ENCODE measurements at places on chromosomes 7 and 10.

- DNase-seq: no peak
Observed at GRCh38 chr10:129785536-129785981, 178.5 kb downstream of the EBF3 start.

DNA sequence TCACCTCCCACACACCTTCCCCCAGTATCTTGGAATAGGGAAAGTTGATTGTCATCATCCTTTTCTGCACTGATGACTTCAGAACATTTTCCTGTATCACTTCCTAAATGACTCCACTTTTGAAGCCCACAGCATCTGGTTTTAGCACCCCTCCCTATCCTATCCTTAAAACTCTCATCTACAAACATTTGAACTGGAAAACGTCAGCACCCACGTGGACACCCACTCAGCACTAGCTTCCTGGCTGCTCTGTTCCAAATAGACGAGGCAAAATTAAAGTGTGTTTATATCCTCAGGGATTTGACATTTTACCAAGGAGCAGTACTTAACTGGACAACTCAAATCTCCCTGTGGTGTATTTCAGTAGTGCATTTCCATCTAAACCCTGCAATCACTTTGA lies 73.9 kb downstream of the REEP3 start:
- DNase-seq: no peak

DNA sequence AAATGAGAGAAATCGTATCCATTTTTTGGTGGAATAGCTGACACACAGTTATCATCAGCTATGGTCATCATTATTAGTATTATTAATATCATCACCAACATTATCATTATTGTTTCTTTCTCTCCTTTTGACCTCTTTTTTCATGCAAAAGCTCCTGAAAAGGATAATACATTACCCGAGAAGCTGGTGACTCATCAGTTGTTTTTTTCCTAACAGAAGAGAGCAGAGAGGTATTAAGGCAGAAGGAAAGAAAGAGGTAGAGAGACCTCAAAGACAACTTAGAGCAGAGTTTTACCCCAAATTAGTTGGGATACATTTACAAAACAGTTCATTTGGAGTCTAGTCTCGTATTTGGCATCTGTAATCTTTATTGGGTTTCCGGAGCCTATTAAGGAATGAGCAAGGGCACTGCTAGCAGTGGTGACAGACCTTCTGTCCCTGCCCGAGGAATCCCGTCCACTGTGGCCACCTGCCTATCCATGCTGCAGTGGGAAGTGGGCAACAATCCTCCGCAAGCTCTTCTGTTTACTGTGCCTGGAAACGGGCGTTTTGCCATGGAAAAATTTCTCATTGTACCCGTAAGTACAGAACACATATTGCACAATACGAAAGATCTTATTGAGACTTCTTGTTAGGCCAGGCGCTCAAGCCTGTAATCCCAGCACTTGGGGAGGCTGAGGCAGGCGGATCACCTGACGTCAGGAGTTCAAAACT lies 170.0 kb upstream of the MKLN1 start:
- DNase-seq: no peak

- no peak for DNase-seq
Observed at GRCh38 chr10:5940807-5941218, 36.5 kb downstream of the IL15RA start.

DNA sequence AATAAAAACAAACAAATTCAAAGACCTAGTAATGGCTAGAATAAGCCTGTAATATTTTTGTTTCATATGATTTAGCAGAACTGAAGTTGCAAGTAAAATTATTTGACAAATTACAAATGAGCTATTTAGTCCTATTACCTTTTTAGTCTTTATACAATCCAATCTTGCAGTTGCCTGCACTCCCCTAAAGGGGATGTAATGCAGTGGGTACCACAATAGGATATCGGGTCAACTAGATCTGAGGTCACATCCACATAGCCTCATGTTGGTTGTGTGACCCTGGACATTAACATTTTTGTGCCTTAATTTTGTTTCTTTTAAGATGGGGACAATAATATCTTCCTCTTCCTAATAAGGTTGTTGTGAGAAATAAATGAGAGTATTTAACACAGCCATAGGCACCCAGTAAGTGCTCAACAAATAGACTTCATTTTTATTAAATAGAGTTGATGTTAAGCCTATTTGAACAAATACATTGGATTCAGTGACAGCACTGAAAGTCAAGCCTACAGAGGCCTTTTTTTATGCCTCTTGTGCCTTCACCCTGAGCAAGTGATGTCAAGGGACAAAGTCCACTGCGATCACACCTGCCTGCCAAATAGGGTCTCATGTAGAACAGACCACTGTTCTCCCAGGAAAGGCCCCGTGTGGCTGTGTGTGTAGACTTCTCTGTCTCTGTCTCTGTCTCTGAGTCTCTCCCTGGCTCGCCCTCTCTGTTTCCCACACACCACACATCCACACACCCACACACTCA lies 124.8 kb downstream of the EVX1 start:
- no peak for DNase-seq

- no peak for DNase-seq
Observed at GRCh38 chr10:97928897-97929296, 79.3 kb downstream of the GOLGA7B start.

- no peak for DNase-seq
Observed at GRCh38 chr10:73999703-74000102, 1.8 kb downstream of the VCL start.

DNA sequence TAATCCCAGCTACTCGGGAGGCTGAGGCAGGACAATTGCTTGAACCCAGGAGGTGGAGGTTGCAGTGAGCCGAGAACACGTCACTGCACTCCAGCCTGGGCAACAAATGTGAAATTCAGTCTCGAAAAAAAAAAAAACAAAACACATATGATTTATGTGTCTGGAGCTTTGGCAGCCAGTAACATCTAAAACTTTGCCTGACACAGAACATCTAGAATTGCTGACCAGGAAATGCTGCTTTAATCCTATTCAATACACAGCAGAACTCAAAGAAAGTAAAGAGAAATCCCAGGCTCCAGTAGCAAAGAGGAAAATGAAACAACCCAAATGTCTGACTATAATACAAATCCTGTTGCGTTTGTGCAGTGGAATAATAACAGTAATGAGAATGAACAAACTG lies 4.5 kb upstream of the CCDC6 start:
- DNase-seq: no peak

GRCh38 chr10:29865700-29866355 lies 193.6 kb downstream of the JCAD start:
- peak; percentile 88 for DNase-seq

GRCh38 chr10:118106426-118106825 lies 59.7 kb upstream of the RAB11FIP2 start:
- peak; percentile 44 for DNase-seq

- DNase-seq: no peak
Observed at GRCh38 chr10:72010234-72010973, 46.2 kb downstream of the CHST3 start.

- peak; percentile 53 for DNase-seq
Observed at GRCh38 chr10:91672021-91672608, 39.2 kb upstream of the PPP1R3C start.

DNA sequence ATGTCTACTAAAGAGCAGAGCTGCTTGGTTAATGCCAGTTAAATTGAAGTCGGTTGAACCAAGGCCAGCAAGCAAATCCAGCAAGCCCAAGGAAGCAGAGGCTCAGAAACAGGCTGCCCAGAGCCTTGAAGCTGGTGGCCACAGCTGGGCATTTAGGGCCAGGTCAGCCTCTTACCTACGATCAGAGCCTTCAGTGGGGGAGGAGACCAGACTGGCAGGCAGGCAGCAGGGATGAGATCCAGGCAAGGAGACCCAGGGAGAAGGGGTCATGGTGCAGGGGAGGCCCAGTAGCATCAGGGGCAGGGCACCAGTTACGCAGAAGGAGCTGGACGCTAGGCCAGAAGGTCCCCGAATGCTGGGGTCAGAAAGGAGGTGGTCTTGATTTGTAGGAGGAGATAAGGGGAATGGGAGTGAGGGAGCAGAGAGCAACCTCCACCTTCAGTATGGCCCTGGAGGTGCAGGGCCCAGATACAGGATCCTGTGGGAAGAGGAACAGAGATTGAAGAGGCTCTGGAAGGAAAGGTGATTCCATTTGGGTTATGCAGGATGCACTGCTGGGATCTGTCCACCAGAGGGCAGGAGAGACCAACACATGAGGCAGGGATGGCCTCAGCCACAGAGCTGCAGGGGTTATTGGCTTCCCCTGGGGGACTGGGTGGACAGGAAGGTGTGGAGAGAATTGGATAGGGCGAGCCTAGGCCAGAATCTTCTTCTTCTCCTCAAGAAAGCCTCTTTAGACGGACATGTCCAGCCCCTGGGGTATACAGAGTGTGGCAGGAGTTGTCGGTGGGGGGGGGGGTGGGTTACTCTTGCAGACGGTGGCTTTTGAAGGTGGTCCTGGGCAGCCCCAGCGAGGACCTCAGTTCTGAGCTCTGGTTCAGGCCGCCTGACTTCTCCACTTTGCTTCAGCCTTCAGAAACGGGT lies 132.6 kb upstream of the PODXL start:
- DNase-seq: peak; percentile 86

DNA sequence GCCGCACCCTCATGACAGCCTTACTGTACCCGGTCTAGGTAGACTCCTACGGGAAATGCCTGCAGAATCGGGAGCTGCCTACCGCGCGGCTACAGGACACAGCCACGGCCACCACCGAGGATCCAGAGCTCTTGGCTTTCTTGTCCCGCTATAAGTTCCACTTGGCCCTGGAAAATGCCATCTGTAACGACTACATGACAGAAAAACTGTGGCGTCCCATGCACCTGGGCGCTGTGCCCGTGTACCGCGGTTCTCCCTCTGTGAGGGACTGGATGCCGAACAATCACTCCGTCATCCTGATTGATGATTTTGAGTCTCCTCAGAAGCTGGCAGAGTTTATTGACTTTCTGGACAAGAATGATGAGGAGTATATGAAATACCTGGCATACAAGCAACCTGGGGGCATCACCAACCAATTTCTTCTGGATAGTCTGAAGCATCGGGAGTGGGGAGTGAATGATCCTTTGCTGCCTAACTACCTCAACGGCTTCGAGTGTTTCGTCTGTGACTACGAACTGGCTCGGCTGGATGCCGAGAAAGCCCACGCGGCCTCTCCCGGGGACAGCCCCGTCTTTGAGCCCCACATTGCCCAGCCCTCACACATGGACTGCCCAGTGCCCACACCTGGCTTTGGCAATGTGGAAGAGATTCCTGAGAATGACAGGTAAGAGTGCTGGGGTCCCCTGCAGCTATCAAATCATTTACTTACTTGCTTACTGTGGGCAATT lies 8.5 kb upstream of the CHCHD1 start:
- no peak for DNase-seq

DNA sequence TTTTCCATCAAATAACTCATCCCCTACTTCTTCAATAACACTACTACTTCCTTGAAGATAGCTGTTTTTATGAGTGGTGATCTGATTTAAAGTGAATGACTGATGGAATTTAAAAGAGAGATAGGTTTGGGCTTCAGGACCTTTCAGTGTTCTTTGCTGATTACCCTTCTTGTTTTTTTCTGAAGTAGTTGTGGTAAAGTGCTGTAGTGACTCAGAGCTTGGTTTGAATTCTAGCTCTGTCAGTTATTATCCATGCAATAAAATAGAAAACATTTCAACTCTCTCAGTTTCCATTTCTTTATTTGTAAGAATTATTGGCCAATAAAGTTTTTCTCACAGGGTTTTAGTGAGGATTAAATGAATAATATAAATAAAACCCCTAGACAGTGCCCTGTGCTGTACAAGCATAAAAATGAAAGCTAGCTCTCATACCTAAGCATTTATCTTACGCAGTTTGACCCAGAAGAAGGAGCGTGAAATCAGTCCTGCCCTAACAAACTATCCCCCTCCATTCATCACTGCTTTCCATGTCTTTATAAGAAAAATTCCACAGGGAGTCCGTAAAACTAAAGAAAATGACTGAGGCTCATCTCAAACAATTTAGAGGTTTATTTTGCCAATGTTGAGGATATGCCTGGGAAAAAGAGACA lies 25.1 kb upstream of the AKAP9 start:
- no peak for DNase-seq

DNA sequence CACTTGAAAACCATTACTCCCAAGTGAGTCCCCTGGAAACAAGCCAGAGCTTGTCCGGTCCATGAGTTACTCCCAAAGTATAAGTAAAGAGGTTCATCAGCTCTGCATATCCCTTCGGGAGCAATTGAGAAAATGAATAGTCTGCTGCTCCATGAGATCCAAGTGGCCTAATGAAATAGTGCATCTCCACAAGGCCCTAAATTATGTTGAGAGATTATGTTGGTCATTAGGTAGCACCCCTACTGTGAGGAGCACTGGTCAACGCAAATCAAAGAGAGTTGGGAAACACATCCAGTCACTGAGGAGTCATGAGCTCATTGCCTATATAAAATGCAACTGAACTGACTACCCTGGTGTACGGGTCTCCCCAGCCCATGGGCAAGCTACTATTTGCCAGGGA lies 205.5 kb upstream of the AOAH start:
- DNase-seq: peak; percentile 13

GRCh38 chr7:114317450-114318098 lies 97.0 kb upstream of the FOXP2 start:
- no peak for DNase-seq

DNA sequence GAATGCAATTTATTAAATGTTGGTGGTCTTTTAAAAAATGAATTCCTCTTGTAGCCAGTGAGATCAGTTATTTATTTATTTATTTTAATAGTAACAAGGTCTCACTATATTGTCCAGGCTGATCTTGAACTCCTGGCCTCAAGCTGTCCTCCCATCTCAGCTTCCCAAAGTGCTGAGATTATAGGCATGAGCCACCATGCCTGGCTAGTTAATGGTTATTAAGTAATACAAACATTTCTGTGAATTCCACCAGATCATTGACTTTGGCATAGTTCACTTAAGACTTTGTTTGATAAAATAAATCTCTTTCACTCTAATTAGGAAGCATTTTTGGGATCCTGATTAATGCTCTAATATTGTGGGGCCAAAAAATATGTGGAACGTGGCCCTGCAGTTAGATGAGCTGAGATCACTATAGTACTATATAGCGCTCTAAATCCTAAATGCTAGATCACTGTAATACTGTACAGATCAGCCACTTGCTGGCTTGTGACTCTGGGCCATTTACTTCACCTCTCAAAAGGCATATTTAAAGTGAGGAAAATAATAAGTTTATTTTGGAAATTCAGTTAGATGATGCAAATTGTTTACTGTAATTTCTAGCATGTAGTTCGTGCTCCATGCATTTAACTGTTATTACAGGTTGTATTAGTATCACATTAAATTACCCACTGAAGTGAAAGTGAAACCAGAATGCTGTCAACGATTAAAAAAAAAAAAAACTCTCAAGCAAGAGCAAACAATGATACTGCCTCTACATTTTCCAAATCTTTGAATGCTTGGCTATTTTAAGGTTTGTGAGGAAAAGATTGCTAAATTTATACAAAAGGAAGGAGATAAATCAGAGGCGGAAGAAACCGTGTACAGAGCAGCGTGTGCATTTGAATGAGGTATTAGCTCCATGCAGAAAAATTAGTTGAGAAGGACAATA lies 15.9 kb upstream of the FAS start:
- DNase-seq: no peak

DNA sequence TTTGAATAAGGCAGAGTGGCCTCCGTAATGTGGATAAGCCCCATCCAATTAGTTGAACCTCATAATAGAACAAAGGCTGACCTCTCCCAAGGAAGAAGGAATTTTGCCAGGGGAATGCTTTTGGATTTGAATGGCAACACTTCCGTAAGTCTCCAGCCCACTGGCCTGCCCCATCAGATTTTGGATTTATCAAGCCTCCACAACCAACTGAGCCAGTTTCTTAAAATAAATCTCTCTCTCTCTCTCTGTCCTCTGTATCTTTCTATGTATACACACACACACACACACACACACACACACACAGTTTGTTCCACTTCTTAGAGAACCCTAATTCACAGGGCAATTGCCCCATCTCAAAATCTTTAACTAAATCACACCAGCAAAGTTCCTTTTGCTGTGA lies 100.9 kb upstream of the CAV2 start:
- DNase-seq: no peak
